Psoas muscle (tissue), 8 donors: ENCODE measurements at places on chromosomes 4 and X.

DNA sequence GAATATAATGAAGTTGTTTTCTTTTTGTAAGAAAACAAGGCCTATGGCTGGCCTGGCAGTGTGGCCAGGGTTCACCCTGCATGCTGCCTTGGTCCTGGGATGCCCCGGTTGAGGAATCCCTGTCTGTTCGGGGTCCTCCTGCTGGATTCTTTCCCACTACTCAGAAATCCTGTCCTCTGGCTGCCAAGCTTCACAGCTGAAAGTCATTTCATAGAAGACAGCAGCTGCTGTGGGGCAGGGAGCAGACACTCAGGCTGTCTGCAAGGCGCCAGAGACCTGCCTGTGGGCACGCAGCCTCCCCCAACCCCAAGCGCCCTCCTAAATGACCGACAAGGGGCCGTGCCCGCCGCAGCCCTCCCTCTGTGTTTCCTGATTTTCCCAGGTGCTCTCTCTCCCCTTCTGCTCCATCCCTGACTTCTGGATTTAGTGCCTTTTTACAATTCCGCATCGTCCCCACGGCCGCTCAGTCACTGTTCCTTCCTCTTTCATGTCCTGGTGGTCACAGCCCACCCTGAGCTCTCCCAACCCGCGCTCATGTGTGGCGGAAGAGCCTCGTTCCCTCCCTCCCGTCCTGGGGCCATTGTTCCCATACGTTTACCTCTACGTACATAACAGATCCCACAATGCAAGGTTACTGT lies 27.5 kb downstream of the ZFYVE28 start:
- no peak for DNase-seq

DNA sequence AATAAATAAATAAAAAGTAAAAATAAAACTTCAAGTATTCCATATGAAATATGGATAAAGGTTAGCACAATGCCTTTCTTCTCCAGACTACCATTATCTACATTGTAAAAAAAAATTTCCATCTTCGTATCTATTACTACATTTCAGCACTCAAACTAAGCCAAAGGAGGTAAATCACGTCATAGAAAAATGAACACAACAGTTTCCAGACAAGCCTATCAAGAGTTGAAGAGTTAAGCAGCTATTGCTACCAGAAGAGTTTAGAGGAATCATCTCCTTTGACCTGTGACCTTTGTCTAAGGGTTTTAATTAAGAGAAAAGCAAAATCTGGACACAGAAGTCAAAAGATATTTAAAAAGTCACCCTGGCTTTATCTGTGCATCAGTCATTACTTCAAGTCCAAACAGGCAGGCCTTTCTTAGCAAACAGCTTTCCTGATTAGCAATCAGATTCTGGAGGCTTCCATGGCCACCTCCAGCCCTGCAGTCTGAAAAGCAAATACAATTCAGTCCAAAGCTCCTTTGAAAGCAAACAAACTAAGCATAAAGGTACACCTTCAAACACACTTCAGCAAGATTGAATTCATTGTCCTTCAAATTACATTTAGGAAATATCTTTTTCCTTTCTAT lies 82.2 kb downstream of the APBB2 start:
- no peak for DNase-seq

GRCh38 chr4:38139187-38139586 lies 179.0 kb downstream of the PTTG2 start:
- no peak for DNase-seq

DNA sequence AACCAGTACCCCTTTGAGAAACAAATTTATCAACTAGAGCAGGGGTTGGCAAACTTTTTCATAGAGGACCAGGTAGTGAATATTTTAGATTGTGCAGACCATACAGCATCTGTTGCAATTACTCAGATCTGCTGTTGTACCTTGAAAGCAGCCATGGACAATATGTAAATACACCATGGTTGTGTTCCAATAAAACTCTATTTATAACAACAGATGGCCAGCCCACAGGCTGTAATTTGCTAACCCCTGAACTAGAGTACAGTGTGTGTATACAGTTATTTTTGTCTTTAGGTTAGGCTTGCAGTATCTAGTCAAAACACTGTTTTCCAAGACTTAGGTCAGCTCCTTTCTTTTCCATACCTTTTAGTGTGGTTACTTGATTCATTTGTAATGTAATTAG lies 54.4 kb downstream of the PHKA1 start:
- no peak for DNase-seq

GRCh38 chrX:22433292-22434070 lies 160.8 kb downstream of the CBLL2 start:
- no peak for DNase-seq

DNA sequence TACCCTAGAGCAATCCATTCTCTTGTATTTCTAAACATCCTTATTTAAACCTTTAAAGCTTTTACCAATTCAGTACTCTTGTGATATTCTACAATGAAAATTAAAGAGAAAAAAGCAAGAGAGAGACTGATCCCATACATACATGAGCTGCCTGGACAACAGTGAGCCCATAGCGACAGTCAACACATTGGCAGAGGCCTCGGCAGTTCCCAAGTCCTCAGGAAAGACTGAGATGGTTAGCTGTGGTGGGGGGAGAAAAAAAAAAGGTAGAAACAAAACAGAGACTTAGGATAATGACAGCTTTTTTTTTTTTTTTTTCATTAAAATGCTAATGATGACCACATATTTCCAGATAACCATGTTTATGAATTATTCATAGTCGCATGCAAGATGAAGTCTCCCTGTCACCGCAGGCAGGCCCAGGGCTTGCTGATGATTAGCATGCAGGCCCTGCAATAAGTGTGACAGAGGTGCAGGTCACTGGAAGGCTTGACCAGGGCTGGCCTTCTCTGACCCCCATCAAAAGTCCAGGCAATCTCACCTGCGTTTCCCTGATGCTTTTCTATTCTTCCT lies 148.8 kb downstream of the APBB2 start:
- no peak for DNase-seq

- DNase-seq, result no peak
Observed at GRCh38 chr4:4734425-4734824, 125.0 kb upstream of the MSX1 start.

GRCh38 chr4:157372567-157372966 lies 152.0 kb downstream of the GRIA2 start:
- no peak for DNase-seq

GRCh38 chrX:19772822-19773628 lies 114.4 kb downstream of the SH3KBP1 start:
- DNase-seq, result no peak

- DNase-seq, result peak; percentile 20
Observed at GRCh38 chrX:40434947-40435346, 145.8 kb upstream of the ATP6AP2 start.

GRCh38 chr4:75284831-75285230 lies 229.4 kb downstream of the RCHY1 start:
- DNase-seq, result no peak

DNA sequence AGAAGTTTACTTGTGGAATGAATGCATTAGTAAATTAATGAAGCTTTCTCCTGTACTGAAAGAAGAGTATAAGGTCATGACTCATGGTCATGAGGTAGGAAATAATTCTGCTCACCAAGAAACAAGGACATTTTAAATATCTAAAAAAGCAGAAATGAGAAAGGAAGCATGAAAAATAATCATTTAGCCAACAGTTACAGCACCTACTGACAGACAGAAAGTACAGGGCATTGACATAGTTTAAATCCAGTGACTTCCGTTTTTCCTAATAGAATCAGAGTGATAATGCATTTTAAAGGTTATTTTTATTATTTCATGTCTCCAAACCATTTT lies 30.5 kb upstream of the ACSL1 start:
- DNase-seq, result no peak

- no peak for DNase-seq
Observed at GRCh38 chr4:119525005-119525749, 103.4 kb downstream of the PDE5A start.
